ENCODE measurements at places on chromosomes 4 and X.
A peak's percentile ranks its signal among the peaks of the same experiment; 100 is the strongest.

- DNase-seq = no peak
These were observed 1.1 kb upstream of the RRH start for GRCh38 chr4:109826719-109827118.

GRCh38 chr4:2318885-2319284 is 57.0 kb upstream of the MXD4 start:
- no peak for DNase-seq

GRCh38 chr4:112083587-112084347 is 61.5 kb upstream of the FAM241A start:
- no peak for DNase-seq

DNA sequence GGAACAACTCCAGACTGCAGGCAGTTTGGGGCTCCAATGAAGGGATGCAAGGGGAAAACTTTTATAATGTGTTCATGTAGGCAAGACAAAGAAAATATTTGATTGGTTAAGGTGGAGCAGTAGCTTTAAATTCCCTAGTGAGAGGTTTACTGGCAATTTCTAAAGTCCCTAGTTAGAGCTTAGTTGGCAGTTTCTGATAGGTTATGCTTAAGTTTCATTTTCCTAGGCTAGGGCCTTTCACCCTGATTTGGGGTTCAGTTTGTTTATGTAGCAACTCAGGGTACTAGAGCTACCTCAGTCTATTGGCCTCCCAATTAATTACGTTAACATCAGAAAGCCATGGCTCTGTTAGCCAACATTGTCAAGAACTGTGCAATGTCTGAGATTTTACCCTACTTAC is 14.6 kb downstream of the BBS12 start:
- no peak for DNase-seq

DNA sequence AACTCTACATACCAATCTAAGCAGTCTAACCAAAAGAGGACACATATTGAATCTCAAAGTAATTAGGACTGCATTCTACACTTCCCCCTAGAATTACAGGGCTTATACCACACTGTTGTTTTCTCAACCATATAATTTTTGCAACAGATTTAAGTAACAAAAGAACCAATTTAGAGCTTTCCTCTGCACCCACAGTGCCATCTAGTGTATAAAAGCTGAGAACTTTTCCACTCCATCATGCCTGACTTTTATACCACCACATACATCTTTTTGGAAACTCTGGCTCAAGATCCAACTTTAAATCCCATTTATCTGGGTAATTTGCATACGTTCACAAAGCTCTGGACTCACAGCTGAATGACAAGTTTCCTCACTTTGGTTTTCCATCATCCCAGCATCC is 99.5 kb downstream of the EFHC2 start:
- DNase-seq = no peak

GRCh38 chrX:119617517-119618164 is 11.4 kb upstream of the NKRF start:
- no peak for DNase-seq

GRCh38 chr4:55859711-55860110 is 6.3 kb downstream of the EXOC1 start:
- no peak for DNase-seq

- DNase-seq = no peak
These were observed 167.9 kb downstream of the CAMK2D start for GRCh38 chr4:113593400-113594230.

DNA sequence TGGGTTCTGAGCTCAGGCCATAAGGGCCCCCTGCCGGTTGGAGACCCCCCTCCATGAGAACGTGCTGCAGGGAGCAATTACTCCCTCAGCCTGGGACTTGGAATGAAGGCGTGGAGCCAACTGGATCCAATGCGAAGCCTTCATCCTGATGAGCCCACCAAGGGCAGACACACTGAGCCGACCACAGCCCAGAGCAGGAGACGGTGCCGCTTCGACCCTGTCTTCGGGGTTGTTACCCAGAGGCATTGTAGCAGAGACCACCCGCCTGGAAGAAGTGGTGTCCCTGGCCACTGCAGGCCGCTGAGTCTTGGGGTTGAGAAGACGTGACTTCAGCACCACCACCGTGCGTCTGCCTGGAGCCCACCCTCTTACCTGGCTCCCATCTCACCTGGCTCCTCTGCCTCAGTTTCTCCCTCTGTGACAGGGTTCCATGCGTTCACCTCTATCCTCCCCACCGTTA is 7.0 kb upstream of the NKX1-1 start:
- DNase-seq = no peak

DNA sequence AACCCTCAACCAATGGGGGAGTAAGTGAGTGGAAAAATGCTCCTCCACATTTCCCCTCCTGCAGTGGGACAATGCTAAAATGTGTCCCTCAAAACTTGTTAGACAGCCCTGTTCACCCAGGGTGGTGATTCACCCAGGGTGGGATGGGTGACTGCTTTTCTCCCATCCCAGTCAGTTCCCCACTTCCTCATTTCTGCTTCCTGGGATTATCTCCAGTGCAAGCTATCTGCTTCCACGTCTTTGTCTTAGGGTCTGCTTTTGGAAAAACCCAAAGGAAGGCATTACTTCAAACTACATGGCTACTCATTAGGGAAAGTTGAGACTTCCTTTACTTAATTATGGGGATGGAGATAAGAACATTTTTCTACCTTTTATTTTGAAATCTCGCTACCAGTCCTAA is 45.5 kb downstream of the ETNPPL start:
- DNase-seq = no peak

DNA sequence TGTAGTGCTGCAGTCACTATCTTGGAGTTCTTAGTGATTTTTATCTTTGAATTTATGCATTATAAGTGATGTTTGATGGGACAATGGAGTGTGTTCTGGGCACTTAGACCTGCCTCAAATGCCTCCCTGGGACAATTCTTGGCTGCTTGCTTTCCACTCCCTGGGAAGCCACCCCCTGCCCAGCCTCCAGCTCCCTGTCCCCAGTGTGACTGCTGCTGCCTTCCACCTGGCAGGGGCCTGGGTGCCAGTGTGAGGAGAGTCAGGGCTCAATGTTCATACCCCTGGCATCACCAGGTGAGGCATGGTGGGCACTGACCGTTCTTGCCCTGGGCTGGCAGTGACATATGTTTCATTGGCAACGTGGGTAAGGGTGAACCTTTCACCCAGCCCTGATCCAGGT is 14.8 kb downstream of the MSX1 start:
- DNase-seq = no peak

- no peak for DNase-seq
These were observed 54.3 kb upstream of the TET2 start for GRCh38 chr4:105092356-105092755.

DNA sequence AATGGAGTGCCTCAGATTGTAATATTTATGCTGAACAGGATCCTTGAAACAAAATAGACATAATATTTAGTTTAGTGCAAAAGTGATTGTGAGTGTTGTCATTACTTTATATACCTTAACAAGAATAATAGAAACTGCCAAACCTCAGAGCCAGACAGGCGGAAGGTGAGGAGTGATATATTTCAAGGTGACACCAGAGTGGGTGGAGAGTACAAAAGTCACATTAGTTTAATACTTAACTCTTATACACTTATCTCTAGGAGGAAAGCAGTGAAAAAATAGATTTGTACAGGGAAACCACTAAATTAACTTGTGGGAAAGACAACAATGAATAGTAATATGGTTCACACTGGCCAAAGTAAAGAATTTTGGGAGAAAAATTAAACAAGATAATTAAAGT is 342.8 kb upstream of the NDST4 start:
- DNase-seq = no peak

GRCh38 chr4:27836523-27836922 is 975.9 kb downstream of the STIM2 start:
- no peak for DNase-seq

- no peak for DNase-seq
These were observed 11.0 kb upstream of the IDS start for GRCh38 chrX:149515954-149516602.

DNA sequence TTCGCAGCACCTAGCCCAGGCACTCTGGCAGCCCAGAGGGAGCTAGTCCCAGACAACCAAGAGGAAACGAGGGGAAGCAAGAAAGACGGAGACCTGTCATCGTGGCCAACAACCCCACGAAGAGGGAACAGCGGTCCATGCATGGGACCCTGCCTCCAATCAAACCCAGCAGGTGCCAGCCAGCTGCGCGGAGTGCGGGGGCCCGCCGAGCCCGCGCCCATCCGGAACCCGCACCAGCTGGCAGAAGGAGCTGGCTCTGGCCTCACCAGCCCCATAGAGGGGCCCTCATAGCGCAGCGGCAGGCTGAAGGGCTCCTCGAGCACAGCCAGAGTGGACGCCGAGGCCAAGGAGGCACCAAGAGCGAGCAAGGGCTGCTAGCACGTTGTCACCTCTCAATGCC is 332.4 kb upstream of the MAGEB18 start:
- DNase-seq = no peak

DNA sequence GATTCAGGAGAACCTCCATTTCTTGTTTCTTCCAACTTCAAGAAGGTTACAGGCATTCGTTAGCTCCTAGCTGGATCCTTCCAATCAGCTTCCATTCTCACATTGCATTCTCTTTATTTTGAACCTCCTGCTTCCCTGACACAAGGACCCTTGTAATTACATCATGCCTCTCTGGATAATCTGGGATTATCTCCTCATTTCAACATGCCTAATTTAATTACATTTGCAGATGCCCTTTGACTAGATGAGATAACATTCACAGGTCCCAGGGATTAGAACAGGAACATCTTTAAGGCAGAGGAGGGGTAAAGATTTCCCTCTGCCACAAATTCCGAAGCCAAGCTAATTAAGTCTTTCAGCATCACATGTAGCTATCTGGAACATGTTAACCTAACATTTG is 753.8 kb upstream of the PCDH7 start:
- no peak for DNase-seq

DNA sequence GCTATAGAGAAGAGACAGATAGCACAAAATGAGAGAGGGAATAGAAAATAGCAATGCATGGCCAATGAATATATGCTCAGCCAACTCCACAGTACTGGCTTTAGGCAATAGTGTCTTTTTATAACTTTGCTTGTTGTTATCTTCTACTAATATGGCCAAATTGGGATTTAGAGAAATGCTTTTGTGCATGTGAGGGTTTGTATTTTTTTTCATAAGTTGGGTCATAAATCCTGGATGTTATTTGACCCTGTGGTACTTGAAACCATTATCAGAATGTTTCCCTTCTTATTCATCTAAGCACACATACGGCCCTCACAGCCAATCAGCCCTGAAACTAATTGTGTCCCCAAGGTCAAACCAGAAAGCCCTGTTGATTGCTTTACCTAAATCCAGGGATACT is 35.2 kb upstream of the LPAR4 start:
- no peak for DNase-seq

DNA sequence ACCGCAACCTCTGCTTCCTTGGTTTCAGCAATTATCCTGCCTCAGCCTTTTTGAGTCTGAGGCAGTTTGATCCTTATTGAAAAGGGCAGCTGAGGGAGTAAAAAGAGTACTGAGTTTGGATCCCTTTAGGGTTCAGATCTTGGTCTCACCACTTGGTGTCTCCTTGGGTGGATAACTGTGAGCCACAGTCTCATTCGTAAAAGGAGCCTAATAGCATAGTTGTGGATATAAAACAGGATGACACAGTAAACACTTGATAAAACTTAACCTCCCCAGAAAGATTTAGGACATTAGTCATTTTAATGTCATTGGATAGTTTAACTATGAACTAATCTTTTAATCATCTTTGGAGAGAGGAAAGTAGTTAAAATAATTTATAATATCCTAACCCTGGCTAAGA is 173.0 kb downstream of the ANK2 start:
- DNase-seq = no peak

- no peak for DNase-seq
These were observed 94.3 kb upstream of the ATXN3L start for GRCh38 chrX:13414006-13414647.

DNA sequence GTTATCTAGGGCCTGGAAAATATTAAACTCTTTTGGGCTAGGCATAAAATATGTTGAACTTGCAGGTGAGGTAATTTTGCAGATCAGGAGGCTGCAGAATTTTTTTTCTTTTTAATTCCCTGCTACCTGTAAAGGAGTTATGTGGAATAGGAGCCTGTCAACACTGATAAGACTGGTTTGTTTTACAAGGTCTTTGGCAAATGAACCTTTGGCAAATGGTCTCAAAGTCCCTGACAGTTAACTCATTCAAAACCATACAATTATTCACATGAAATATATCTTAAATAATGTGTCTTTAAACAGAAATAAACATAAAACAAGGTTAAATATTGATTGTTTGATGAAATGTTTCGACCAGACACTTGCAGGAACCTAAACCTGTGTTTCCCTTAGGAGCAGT is 340.2 kb downstream of the GASK1B start:
- no peak for DNase-seq

DNA sequence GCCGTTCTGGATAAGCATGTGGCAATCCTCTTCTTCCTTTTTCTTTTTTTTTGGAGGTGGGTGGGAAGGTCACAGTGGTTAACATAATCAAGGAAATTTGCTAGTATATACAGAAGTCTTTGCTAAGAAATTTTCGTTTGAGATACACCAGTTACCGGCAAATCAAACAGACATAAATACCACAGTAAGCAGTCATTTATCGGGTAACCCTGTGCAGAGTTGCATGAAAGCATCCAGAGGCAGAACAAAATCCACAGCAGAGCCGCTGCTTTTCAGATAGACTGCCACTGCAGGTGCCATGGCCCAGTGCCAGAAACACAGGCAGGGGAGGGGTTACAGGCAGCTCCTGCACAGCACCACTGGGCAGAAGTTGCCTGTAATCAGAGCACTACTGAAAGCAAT is 179.1 kb upstream of the MAB21L2 start:
- no peak for DNase-seq

GRCh38 chr4:105859233-105859632 is 36.0 kb upstream of the NPNT start:
- DNase-seq = no peak

DNA sequence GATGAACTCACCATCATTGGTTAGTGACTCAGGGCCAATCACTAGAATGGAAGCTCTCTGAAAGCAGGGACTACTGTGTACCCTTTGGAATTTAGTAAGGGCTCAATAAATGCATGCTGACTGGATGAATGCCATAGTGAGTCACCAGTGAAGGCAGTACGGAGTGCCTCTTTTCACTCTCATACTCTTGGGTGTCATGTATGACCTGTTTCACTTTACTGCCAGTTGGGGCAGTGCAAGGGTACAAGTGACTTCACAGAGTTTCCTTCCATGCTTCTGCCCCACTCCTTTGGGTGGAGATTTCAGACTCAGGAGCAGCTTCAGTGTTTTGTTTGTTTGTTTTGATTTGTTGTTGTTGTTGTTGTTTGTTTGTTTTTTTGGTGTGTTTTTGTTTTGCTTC is 57.7 kb downstream of the SOX3 start:
- no peak for DNase-seq

- DNase-seq = no peak
These were observed 38.3 kb downstream of the ACOX3 start for GRCh38 chr4:8402181-8402597.

DNA sequence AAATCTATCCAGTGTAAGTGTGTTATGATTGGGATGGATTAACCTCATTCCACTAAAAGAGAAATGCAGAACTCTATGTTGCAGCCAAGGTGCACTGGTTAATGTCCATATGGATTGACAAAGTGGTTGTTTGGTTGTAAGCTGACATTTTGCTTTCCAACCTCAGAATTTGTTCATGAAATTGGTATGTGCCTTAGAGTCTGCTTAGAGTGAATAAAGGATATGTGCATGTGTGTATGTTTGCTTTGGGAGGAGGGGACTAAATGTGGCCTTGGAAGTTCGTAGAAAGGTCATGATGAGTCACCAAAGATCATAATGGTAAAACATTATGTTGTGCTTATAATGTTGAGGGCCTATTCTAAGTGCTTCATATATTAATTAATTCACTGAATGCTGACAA is 44.1 kb upstream of the MBNL3 start:
- no peak for DNase-seq

- no peak for DNase-seq
These were observed 6.1 kb downstream of the HOPX start for GRCh38 chr4:56674984-56675383.

- peak; percentile 57 for DNase-seq
These were observed 746 bp downstream of the PPAT start for GRCh38 chr4:56434599-56435139.
